PC-9 (cell line): ENCODE measurements at places on chromosomes 6 and 20. TPM values are rescaled to one million over a fixed set of nuclear protein-coding genes. Genes with fewer than 3 reads are reported as not detected.
A peak's percentile ranks its signal among the peaks of the same experiment; 100 is the strongest.

ULBP2 gene
- 2.9 and 4.4 TPM in 2 replicates for total RNA-seq

PAX1 gene
- not detected in 2 replicates for total RNA-seq

GRCh38 chr6:150894935-150895552 lies 29.5 kb downstream of the MTHFD1L start:
- H3K27me3 ChIP-seq: no peaks in the 10 kb centered on the region
- H3K4me3 ChIP-seq: no peak overlapping the region
- H3K36me3 ChIP-seq: peaks cover 24% of the 10 kb centered on the region; the same call in 1 of the 2 replicates
- DNase-seq: peak; percentile 88

GRCh38 chr6:37732688-37733087 lies 35.0 kb upstream of the MDGA1 start:
- no peaks in the 10 kb centered on the region for H3K4me1 ChIP-seq
- H3K4me3 ChIP-seq: no peak overlapping the region
- no peaks in the 10 kb centered on the region for H3K36me3 ChIP-seq
- no peak overlapping the region for H3K27ac ChIP-seq
- no peaks in the 10 kb centered on the region for H3K27me3 ChIP-seq

DNA sequence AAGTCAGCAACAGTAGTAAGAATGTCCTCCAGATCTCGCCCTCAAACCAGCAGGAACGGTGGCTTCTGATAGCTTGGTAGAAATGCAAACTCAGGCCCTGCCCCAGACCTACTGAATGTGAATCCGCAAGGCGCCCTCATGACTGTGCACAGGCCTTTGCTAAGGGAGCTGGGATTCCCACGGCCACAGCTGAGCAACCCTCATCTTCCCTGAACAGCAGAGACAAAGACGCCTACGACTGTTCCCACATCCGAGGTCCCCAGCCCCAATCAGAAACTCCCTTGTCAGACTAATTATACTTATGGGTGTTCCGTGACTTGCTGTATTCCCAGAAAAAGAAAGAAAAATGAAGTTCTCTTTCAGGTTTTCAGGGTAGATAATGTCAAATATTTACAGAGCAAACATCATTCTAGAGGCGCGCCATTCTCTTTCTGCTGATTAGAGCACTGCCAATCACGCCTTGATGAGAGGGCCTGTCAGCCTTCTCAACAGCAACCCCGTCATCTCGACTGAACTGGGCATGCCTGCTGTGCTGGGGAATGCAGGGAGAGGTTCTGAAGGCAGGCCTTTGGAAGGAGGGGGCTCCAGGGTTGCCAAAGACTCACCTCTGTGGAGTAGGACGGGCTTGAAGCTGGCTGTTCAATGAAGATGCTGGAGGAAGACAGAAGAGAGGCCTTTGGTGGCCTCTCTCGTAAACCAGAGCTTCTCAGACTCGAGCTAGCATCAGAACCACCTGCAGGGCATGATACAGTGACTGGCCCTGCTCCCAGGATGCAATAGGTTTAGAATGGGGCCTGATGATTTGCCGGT lies 79.9 kb downstream of the ZNF217 start:
- no peak for DNase-seq
- H3K27me3 ChIP-seq: peaks cover 17% of the 10 kb centered on the region
- no peak overlapping the region for H3K27ac ChIP-seq
- no peaks in the 10 kb centered on the region for H3K4me1 ChIP-seq
